Left ventricle myocardium inferior (tissue), 1 donor: ENCODE measurements at places on chromosomes 5 and 9. TPM values are rescaled to one million over a fixed set of nuclear protein-coding genes. Genes with fewer than 3 reads are reported as not detected.

The GABRA1 gene
- total RNA-seq, result not detected

The SLCO6A1 gene
- total RNA-seq, result not detected

The EPB41L4A gene
- total RNA-seq, result 17.8 TPM

The INSL6 gene
- not detected for total RNA-seq

The SLC2A6 gene
- total RNA-seq, result 2.0 TPM

The CMBL gene
- total RNA-seq, result 50.4 TPM
